ENCODE measurements at places on chromosomes 7 and 10.
A peak's percentile ranks its signal among the peaks of the same experiment; 100 is the strongest.

GRCh38 chr7:142030294-142030693, 34.6 kb downstream of the MGAM start:
- DNase-seq: no peak

DNA sequence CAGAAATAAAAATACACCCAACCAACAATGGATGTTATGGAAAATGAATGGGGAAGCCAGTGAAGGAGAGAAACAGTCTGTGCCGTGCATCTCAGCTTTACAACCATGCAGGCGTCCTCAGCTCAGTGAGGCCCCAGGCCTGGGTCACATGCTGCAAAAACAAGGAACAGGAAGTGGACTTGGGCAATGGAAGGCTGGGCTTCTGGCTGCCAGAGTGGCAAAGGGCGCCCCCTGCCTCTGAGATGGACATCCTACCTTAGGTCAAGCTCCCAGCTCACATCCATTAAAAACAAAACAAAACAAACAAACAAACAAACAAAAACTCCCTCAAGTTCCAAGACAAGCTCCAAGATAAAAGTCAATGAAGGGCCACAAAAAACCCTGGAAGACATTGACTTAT, 54.7 kb upstream of the AFAP1L2 start:
- DNase-seq: peak; percentile 6

DNA sequence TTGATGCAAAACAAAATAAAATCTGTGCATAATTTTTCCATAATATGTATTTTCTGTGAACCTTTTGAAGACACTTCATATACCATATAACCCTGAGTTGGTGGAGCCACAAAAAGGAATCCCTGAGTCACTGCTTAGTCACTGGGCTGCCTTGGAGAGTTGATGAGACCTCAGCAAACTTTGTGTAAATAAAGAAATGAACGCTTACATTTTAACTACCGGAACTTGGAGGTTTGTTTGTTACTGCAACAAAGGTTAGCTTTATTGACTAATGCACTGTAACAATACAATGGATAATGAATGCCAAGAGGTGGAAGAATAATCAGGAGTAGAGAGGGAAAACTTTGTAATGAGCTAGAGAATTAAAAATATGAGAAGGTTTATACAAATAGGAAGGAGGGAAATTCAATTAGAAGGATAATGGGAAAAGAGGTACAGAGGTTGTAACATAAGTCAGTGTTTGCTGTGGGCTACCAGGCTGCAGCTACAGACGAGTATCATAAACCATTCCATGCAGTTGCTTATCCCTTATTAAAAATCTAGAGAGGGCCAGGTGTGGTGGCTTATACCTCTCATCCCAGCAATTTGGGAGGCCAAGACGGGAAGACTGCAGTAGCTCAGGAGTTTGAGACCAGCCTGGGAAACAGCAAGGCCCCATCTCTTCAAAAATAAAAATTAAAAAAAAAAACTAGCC, 1042.1 kb downstream of the TYW1 start:
- no peak for DNase-seq

DNA sequence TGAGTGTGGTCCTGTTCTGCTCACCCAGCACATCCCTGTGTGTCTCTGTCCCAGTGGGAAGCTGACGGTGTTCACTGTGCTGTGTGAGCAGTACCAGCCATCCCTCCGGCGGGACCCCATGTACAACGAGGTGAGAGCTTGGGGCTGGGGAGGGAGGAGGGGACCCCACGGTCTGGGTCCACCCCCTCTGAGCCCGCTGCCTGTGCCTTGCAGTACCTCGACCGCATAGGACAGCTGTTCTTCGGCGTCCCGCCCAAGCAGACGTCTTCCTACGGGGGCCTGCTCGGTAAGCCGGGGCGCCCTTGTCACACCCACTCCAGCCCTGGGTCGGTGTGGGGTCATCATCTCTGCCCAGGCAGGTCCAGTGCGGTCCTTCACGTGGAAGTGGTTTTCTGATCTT, 17.3 kb downstream of the GET4 start:
- DNase-seq: no peak

GRCh38 chr7:74625446-74625845, 32.1 kb upstream of the GTF2I start:
- peak; percentile 27 for DNase-seq

DNA sequence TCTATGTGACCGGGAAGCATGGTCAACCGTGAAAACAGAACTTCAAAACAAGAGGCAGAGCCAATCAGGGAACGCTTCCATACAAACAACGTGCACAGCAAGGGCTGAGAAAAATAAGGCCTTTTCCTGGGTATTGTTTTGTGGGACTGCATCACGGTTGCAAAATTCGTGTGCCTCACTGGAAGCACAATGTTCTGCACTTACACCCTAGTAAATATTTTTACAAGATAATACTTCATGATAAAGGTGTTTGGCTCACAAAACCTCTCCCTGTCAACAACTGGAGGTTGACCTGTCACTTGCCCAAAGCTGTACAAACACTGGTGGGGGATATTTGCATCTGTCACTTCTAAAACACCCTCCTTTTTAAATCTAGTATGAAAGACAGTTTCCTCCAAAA, 37.0 kb downstream of the KLF6 start:
- no peak for DNase-seq

DNA sequence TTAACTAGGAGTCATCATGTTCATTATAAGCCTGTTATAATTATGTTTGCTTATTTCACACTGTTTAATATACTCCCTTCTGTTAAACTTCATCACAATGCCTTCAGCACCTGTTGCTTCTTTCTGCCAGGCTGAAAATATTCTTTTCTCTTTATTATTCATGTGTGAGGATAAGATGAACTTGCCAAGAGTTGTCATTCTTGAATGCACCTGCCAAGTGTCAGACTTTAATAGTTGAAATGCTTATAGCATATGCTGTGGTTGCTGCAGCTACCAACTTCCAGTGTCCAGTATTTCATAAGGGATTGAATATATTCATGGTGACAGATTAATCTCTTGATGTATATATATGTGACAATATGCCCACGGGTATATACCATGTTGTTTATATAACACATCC, 339.2 kb upstream of the MEOX2 start:
- DNase-seq: no peak

DNA sequence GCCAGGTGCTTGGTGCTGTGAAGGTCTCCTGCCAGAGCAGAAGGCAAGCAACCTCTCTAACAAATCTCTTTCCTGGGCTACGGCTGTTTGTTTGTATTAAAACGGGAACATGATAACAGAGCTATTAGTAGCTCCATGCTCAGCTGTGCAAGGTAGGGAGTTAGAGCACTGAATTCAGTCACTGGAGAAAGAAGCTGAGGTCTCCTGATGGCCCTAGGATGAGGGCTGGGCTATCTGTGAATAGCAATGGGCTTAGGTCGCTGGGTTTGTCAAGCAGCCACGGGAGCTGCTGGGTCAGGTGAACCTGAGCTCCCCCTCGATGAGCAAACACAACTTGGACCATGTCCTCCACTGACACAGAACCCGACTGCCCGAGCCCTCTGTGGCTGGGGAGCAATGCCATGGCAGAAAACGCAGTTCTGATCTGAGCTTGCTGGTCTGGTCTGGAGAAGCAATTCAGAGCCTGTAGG, 24.4 kb downstream of the TACC2 start:
- DNase-seq: no peak

DNA sequence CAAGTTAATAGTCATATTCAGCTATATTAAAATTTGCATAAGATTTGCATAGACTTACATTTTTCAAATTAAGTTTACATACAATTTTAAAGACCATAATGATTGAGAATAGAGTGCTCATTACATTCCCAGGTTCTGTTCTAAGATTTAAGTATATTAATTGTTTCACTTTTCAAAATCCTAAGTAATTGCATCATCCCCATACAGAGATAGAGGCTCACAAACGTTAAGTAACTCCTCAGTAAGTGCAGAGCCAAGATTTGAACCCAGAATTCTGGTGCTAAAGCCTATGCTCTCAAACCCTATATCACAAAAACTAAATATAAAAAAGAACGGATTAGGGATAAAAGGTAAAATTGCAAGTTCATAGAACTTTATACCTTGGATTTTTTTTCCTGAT, 2.1 kb downstream of the ITIH5 start:
- no peak for DNase-seq
